ENCODE measurements at places on chromosomes 3 and 15.

DNA sequence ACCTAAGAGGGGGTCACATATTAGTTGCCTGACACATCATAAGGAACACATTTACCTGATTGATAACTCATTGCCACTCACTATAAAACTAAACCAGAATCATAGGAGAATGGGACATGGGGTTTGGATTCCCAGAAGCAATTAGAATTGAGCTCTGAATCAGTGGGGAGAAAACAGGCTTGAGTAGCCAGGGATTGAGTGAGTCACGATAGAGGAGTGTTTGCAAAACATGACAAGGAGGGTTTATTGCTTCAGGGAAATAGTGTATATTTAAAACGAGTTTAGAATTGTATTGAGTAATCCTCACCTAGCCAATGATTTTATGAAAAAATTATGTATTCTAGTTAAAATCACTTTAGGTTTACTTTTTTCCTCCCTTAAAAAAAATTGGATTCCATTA is 101.1 kb upstream of the THRB start:
- DNase-seq, result no peak

DNA sequence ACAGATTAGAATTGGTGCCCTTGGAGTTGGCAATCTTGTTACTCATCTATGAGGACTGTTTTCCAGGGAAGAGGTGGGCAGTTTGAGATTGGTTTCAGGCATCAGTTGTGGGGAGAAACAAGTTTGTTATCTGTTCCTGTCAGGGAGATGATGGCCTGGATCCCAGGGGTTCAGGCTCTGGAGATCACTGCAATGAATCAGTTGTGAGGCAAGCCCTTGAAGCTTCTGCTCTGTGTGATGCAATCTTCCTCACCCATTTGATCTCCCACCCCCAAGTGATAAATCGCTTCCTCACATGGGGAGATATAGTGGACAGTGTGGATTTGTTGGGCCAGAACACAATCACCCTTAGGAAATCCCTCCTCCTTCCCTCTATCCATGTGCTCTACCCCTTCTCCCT is 276.6 kb upstream of the LRTM1 start:
- no peak for DNase-seq

GRCh38 chr15:85785887-85786780 is 8.6 kb downstream of the KLHL25 start:
- DNase-seq, result peak; percentile 87

- DNase-seq, result no peak
Observed at GRCh38 chr3:12186515-12187286, 28.0 kb upstream of the TIMP4 start.

DNA sequence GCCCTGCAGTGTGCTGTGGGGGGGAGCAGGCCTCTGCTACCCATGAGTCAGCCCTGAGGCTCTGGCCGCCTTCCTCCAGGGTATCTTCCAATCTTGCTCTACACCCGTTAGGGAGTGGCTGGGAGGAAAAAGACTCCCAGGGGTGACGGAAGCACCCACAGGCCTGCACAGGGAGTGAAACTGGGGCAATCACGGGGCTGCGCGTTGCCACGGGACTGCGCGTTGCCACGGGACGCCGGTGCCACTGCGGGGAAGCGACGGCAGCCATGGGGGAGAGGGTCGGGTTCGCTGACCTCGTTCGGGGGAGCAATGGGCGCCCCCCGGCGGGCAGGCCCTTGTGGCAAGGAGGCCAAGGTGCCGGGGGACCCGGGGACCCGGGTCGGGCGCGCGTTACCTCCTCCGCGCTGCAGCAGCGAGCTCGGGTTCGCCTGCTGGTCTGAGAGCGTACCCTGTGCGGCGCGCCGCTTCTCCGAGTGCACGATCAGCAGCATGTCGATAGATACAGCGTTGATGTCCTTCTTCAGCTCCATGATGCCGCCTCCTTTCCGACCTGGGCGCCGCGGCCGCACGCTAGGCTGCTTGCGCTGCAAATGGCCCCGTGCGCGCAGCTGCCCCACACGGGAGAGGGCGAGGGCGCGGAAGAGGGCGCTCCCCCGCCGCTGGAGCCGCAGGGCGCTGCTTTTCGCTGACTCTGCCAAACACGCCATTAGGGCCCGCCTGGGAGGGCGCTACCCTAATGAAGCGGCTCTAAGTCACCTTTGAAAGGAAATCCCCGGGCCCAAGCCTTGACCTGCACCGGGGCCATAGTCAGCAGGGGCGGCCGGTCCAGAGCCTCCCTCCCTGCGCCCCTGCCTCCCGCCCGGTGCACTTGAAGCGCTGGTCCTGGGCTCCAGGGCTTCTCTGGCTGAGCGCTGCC is at the start of gene KY:
Gene KY (minus strand): TSS at position 592 of the 916 bp plus-strand sequence. CDS start 62 bp downstream, at position 530.
- no peak for DNase-seq

GRCh38 chr3:71087143-71088018 is 496.1 kb downstream of the FOXP1 start:
- DNase-seq, result no peak

All from COR-L47 (cell line).